Esophagus muscularis mucosa (tissue), 4 donors: ENCODE measurements at places on chromosomes 11 and 22. TPM values are rescaled to one million over a fixed set of nuclear protein-coding genes. Genes with fewer than 3 reads are reported as not detected.

The DKK3 gene
- 191 TPM for total RNA-seq

The AQP11 gene
- total RNA-seq: under 0.01 TPM

DNA sequence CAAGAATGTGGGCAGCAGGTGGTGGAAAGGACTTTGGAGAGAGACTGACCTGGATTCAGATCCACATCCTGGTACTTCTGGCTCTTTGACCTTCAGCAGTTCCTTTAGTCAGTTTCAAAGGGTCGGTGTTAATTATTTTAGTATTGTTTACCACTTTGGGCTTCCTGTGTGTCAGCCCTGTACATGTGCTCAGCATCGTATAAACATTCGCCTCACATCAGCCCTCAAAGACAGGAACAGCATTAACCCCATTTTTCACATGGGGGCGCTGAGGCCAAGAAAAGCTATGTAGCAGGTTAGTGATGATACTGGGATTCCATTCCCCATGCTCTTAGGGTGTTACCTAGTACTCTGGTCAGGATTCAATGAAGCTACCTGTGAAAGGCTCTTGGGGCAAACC is 72.1 kb upstream of the YWHAH start:
- no peaks in the 10 kb centered on the region for H3K27me3 ChIP-seq
- H3K36me3 ChIP-seq: peaks cover 85% of the 10 kb centered on the region
- no peak overlapping the region for H3K4me3 ChIP-seq
- no peak for DNase-seq

GRCh38 chr11:9039863-9040262 is 36.1 kb upstream of the NRIP3 start:
- no peak for DNase-seq
- no peak overlapping the region for H3K4me3 ChIP-seq
- no peaks in the 10 kb centered on the region for H3K36me3 ChIP-seq
- no peaks in the 10 kb centered on the region for H3K27me3 ChIP-seq

DNA sequence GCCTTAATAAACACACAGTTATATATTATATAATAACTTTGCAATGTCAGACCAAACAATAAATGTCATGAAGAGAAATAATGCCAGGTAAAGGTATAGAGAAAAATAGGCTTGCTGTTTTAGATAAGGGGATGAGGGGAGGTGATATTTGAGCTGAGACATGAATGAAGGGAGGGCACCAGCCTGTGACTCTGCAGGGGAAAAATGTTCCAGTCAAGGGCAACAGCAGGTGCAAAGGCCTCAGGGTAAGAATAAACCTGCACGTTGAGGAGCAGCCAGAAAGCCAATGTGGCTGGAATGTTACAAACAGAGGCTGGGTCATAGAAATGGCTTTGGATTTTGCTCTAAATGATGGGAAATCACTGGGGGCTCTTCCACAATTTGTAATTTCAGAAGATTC is 519.6 kb downstream of the SOX6 start:
- no peaks in the 10 kb centered on the region for H3K27me3 ChIP-seq
- H3K4me1 ChIP-seq: no peaks in the 10 kb centered on the region
- no peak overlapping the region for H3K27ac ChIP-seq
- no peaks in the 10 kb centered on the region for H3K36me3 ChIP-seq
- no peak for DNase-seq
